NCI-H526 (cell line): ENCODE measurements at places on chromosomes 12 and 14.

GRCh38 chr12:50212071-50212467 is 44.9 kb upstream of the CERS5 start:
- DNase-seq = no peak

GRCh38 chr12:109845824-109846205 is 12.6 kb upstream of the TRPV4 start:
- DNase-seq = no peak

GRCh38 chr12:3803865-3804472 is 51.1 kb upstream of the CRACR2A start:
- DNase-seq = peak; percentile 27

DNA sequence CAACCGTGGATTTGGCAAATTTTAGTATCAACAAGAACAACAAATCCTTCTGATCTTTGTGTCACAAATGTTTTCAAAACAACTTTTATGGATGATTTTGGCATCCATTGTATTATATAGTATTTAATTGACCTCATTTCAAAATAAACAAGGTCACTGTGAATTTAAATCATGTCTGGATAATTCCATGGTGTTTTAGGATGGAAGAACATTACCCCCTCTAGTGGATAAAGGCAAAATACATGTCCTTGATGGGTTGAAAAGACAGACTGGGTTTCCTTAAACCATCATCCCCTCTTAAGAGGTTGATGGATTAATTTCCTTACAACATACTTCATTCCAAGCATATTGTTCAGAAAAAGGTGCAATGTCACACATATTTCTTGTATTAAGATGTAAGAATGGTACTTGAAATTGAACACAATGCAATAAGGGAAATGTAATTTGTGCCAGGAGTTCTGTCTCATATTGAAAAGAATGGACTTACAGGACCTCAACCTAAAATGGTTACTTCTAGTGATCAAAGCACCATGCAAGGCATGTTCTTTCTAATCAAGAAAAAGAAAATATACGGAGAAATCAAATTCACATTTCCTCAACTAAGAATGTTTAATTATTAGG is 352.0 kb downstream of the BCAT1 start:
- peak; percentile 25 for DNase-seq

DNA sequence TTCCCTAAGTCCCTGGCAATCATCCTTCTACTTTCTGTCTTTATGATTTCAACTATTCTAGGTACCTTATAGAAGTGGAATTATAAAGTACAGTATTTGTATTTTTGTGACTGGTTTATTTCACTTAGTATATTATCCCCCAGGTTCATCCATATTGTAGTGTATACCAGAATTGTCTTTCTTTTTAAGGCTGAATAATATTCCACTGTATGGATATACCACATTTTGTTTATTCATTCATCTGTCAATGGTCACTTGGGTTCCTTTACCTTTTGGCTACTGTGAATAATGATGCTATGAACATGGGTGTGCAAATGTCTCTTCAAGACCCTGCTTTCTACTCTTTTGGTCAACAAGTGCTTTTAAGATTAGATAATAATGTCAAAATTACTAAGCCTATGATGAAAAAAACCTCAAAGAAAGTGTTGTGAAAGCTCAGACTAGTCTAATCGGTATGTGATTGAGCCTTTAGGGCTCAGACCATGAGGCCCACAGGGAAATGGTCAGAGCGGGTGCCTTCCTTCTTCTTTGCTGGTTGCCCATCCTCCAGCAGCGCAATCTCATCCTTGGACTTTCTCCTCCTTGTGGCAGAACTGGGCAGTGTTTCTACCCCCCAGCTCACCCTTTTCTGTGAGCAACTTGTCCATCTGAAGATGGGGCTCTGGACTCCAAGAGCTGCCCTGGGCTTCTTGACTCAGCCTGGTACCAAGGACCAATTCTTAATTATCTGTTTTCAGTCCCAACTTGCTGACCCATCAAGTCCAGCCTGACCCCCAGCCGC is 105.4 kb downstream of the TTC8 start:
- no peak for DNase-seq
